Ascending aorta (tissue), 2 donors: ENCODE measurements at places on chromosomes 6 and 20. TPM values are rescaled to one million over a fixed set of nuclear protein-coding genes. Genes with fewer than 3 reads are reported as not detected.
A peak's percentile ranks its signal among the peaks of the same experiment; 100 is the strongest.

GRCh38 chr20:17816804-17817587 lies 117.2 kb downstream of the BANF2 start:
- no peak for DNase-seq
- no peak overlapping the region for H3K27ac ChIP-seq
- H3K4me3 ChIP-seq, result no peak overlapping the region
- H3K4me1 ChIP-seq, result no peaks in the 10 kb centered on the region
- no peaks in the 10 kb centered on the region for H3K27me3 ChIP-seq

Gene CLDN20
- not detected for total RNA-seq

DNA sequence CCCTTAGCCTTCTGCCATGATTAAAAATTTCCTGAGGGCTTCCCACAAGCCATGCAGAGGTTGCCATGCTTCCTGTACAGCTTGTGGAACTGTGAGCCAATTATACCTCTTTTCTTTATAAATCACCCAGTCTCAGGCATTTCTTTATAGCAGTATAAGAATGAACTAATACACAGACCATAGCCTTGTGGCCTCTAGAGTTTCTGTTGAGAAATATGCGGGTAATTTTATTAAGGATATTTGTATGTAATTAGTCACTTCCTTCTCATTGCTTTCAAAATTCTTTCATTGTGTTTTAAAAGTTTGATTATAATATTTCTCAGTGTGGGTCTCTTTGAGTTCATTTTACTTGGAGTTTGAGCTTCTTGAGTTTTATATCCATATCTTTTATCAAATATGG lies 484.9 kb downstream of the COL12A1 start:
- no peaks in the 10 kb centered on the region for H3K27me3 ChIP-seq
- no peak for DNase-seq
- no peak overlapping the region for H3K27ac ChIP-seq
- H3K4me1 ChIP-seq, result no peaks in the 10 kb centered on the region

- H3K27ac ChIP-seq, result no peak overlapping the region
- DNase-seq, result peak; percentile 53
- H3K27me3 ChIP-seq, result no peaks in the 10 kb centered on the region
- no peaks in the 10 kb centered on the region for H3K4me1 ChIP-seq
Observed at GRCh38 chr20:4136078-4136966, 121.0 kb upstream of the RNF24 start.

Gene LY6G6D
- total RNA-seq, result not detected

Gene MDC1
- 27.1 TPM for total RNA-seq

GRCh38 chr6:155212616-155213380 lies 51.0 kb upstream of the CLDN20 start:
- no peak overlapping the region for H3K4me3 ChIP-seq
- DNase-seq, result no peak
- no peaks in the 10 kb centered on the region for H3K27me3 ChIP-seq
- no peaks in the 10 kb centered on the region for H3K4me1 ChIP-seq

DNA sequence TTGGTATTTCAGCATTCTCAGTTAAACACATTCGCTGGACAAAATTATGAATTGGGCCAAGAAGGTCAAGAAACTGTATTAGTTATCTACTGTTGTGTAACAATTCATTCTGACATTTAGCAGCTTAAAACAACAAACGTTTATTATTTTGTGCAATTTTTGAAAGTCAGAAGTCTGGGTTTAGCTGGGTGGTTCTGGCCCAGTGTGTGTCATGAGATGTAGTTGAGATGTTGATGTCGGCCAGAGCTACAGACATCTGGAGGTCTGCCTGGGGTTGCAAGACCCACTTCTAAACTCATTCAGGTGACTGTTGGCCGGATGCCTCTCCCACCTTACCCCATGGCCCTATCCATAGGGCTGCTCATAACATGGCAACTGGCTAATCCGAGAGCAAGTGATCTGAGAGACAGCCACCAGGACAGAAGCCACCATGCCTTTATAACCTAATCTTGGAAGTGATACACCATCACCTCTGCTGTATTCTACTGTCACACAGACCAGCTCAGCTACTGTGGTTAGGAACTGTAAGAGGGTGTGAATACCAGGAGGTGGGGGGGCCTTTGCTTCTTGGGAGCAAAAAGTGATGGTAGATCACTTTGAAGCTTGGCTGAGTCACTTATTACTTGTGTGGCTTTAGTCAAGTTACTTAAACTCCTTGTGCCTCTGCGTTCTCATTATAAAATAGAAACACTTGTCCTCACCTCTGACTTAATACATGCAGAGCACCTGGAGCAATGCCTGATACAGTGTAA lies 217.0 kb upstream of the MYLIP start:
- H3K27me3 ChIP-seq, result no peaks in the 10 kb centered on the region
- H3K4me3 ChIP-seq, result no peak overlapping the region
- H3K4me1 ChIP-seq, result no peaks in the 10 kb centered on the region
- DNase-seq, result no peak

GRCh38 chr6:19322691-19323485 lies 514.3 kb upstream of the ID4 start:
- H3K4me3 ChIP-seq, result no peak overlapping the region
- H3K4me1 ChIP-seq, result peaks cover 40% of the 10 kb centered on the region
- no peaks in the 10 kb centered on the region for H3K27me3 ChIP-seq
- no peak overlapping the region for H3K27ac ChIP-seq

GRCh38 chr6:75600768-75601167 lies 912 bp upstream of the SENP6 start:
- H3K27me3 ChIP-seq, result no peaks in the 10 kb centered on the region
- no peaks in the 10 kb centered on the region for H3K36me3 ChIP-seq
- peaks cover 5% of the 10 kb centered on the region for H3K4me1 ChIP-seq
- no peak for DNase-seq

Gene ADAM33
- 234 TPM for total RNA-seq

Gene PLEKHG1
- total RNA-seq, result 10.7 TPM

- H3K4me3 ChIP-seq, result no peak overlapping the region
- no peaks in the 10 kb centered on the region for H3K4me1 ChIP-seq
- H3K27me3 ChIP-seq, result no peaks in the 10 kb centered on the region
Observed at GRCh38 chr6:150466196-150466595, 97.4 kb downstream of the IYD start.

Gene VNN1
- not detected for total RNA-seq

DNA sequence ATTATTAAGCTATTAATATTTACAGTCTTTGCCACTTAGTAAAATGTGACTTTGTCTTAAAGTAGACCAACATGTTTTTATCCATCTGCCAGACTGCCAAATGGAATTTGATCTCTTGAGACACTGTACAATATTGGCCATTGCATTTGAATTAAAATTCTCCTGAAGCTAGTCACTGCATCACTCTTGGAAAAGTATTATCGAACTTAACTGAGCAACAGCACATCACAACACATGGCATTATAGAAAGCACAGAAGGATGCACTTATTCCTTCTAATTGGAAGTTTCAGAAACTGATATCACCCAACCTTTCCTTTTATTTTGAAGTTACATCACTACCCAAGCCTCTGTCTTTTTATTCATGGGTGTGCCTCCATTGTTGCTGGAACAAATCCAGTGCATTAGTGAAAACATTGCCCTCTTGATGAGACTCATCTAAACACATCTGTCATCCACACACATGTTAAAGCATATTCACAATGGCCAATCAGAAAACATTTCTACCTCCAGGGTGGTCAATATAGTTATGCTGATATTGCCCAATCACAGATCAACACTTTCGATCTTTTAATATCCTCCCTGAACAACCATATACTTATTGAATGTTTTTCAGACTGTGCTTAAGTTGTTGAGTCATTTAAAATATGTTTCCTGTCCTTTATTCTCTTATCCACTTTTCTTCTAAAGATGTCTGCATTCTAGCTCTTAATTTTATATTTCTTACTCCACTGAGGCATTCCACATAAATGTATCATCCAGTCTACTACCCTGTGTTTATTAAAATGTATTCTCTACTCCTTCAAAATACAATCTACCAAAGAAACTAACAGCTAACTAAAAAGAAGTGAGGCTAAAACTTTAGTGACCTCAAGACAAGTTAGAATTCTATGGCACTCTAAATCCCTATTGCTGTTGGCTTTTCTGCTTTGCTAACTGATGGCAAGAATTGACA lies 535.0 kb downstream of the RFPL4B start:
- no peak for DNase-seq
- H3K4me3 ChIP-seq, result no peak overlapping the region
- H3K4me1 ChIP-seq, result no peaks in the 10 kb centered on the region
- H3K36me3 ChIP-seq, result no peaks in the 10 kb centered on the region
